ENCODE measurements at places on chromosomes 3 and 15.

GRCh38 chr3:43326891-43327581 is 40.7 kb downstream of the SNRK start:
- no peak for DNase-seq

GRCh38 chr15:56963710-56964109 is 45.3 kb downstream of the TCF12 start:
- DNase-seq = no peak

DNA sequence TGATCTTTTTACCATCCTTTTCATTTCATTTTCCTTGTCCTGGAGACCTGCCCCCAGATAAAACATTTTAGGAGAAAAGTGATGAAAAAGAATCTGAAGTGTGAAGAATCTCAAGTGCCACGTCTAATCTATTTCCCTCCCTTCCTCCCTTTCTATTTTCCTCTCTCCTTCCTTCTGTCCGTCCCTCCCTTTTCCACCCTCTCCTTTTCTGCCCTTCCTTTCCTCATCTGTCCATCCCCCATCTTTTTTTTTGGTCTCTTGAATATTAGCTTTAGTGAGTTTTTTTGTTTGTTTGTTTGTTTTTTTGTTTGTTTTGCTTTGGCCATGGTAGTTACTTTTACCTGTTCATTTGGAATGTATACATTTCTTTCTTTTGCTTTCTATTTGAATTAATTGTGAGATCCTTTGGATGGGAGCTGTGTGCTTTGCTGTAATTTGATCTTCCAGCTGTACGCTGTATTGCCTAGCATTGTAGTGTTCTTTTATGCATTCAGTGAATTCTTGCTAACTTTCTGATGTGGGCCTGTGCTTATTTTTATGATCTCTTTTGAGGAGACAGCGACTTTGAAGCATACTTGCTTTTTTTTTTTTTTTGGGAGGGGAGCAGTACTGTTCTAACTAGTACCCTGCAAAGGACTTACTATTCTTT is 19.2 kb downstream of the CDIN1 start:
- DNase-seq = no peak

DNA sequence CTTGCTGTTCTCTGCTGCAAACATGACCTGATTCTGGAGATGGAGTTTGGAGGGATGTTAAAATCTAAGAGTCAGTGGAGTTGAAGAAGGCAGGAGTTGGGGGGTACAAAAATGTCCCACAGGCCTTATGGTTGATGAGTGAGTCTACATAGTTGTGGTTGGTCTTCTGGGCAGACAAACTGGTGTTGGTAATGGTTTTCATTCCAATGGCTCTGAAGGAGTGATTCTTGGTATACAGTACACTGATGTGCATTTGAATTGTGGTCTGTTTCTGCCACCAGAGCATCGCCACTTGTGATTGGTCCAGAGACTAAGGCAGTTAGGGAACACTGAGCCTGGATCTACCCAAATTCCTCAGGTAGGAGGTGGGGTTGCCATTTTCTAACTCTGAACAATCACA is 514.1 kb upstream of the CFAP20DC start:
- no peak for DNase-seq

DNA sequence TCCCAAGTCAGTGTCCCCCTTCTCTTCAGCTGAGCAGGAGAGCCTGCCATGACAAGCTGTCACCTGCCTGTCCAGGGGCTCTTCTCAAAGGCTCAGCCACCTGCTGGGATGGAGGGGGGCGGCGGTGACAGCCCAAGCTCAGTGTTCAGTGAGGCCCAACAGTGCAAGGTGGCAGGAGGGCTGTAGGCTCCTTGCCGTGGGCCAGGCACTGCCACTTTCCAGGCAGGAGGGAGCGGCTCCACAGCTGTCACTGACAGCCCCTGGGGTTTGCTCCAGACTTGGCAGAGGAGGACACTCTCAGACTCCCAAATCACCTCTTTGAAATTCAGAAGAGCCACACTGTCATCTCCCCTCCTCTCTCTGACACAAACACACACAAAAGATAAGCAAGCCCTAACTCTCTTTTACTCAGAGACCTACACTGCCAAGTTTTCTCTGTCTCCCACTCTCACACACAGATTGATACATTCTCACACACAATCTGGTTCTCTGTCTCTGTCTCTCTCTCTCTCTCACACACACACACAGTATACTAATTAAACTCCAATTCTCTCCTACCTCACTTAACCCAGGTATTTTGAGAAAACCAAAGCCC is 443.3 kb downstream of the EPHB1 start:
- DNase-seq = no peak

- DNase-seq = no peak
Measured at GRCh38 chr15:75063338-75063737, 39.9 kb downstream of the PPCDC start.

- DNase-seq = no peak
Measured at GRCh38 chr3:184380627-184381260, 890 bp downstream of the CHRD start.

GRCh38 chr3:42490243-42490642 is 12.2 kb upstream of the VIPR1 start:
- no peak for DNase-seq
